ENCODE measurements at places on chromosomes 13 and 19. TPM values are rescaled to one million over a fixed set of nuclear protein-coding genes. Genes with fewer than 3 reads are reported as not detected.
A peak's percentile ranks its signal among the peaks of the same experiment; 100 is the strongest.

DNA sequence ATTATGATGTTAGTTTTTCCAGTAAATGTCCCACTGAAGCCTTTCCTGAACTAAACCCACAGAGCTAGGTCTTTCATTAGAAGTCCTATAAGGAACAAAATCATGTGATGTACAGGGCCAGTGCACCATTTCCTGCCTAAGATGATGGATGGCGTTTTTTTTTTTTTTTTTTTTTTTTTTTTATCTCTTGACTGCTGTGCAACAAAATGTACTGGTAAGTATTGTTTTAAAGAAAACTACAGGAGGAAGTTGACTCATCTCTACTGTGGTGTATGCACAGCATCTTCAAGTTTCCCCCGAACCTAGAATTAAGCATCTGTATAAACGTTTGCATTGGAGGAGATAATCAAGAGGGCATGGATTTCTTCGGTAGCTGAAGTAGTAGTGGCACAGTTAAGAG lies 197.5 kb downstream of the NBEA start:
- H3K36me3 ChIP-seq = no peaks in the 10 kb centered on the region
- no peak overlapping the region for H3K4me3 ChIP-seq
- H3K27me3 ChIP-seq = no peaks in the 10 kb centered on the region
- no peak overlapping the region for H3K27ac ChIP-seq

Gene ZNF714
- 6.1 TPM for total RNA-seq

DNA sequence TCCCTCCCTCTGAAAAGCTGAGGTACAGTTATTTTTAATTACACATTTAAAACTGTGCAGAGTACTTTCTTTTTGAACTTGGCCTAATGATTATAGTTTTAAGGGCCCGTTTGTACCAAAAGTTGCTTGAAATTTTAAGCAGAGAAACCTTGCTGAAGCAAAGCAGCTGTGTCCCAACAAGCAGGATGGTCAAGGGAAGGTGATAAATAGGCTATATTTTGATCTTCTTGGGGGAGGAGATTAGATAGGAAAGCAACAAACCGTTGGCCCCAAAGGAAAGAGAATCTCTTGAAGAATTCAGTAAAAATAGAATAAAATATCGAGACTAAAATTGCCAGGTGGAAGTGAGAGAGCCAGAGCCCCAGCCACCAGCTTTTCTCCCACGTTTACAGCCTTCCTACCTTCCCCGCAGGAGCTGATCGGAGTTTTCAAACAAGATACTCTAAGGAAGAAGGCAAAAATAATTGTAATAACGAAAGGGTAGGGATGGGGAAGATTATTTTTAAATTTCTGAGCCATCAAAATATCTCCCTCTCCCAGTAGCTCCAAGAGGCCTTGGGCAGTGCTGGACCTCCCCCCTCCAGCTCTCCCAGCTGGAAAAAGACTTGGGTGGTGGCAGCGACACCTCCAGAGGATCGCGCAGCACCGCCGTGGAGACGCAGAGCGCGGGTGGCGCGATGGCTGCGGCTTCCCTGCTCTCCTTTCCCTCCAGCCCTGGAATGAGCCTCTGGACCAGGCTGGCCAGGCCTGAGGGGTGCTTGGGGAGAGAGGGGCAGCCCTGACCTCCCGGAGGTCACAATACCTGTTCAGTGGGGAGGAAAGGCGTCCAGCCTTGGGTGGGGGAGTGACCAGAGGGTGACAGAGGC lies 5.8 kb downstream of the ZIC2 start:
- peaks cover 99% of the 10 kb centered on the region for H3K27me3 ChIP-seq
- DNase-seq = no peak
- no peaks in the 10 kb centered on the region for H3K36me3 ChIP-seq
- H3K4me3 ChIP-seq = no peak overlapping the region
- H3K27ac ChIP-seq = no peak overlapping the region

DNA sequence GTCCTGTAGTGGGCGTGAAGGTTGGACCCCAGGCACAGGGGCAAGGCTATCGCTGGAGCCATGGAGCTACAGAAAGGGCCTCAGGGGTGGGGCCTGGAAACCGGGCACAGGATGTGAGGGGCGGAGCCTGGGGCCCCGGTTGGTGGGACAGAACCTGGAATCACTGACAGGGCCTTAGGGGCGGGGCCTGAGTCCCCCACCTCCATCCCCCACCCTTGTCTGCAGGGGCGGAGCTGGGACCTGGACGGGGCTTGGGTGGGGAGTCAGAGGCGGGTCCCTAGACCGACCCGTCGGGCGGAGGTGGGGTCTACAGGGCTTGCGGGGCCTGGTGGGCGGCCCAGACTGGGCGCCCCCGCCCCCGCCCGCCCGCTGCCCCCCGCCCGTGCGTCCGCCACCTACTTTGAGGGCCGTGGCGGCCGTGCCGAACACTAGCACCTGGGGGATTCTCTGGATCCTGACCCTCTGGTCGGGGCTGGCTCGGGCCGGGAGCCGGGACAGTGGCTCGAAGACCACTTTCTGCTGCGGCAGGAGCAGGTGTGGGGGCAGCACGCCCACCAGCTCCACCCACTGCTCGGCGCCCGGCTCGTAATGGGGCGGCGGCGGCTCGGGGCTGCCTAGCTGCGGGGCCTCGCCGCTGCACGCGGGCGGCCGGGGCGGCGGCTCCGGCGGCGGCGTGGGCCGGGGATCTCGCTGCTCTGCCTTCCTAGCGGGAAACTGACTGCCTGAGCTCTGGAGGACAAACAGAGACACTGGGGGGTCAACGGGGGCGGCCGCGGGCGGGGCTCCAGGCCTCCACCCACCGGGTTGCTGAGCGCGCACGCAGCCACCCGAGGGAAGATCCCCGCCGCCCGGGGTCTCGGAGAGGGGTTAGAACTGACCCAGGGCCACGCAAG lies 26.3 kb downstream of the DCAF15 start:
- peak overlapping the region; percentile 61 for H3K4me3 ChIP-seq
- peak; percentile 94 for DNase-seq
- peak overlapping the region; percentile 61 for H3K27ac ChIP-seq
- H3K4me1 ChIP-seq = peaks cover 19% of the 10 kb centered on the region
- H3K36me3 ChIP-seq = no peaks in the 10 kb centered on the region
- H3K27me3 ChIP-seq = no peaks in the 10 kb centered on the region

DNA sequence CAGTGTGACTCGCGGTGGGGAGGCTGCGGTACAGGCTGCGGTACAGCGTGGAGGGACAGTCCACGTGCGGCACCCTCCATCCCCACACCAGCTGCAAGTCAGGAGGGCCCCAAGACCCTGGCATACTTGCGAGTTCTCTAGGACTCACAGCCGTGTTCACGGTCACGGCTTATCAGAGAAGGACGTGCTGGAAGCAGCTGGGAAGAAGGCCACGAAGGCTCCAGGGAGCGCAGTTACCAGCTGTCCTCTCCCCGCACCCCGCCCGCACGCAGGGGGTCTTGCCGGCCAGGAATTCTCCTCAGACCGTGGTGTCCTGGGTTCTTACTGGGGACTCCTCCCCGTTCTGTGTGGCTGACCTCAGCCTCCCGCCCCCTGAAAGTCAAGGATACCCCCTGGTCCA lies 6.2 kb downstream of the ZNF444 start:
- H3K27ac ChIP-seq = no peak overlapping the region
- DNase-seq = no peak
- H3K4me1 ChIP-seq = peaks cover 13% of the 10 kb centered on the region
- H3K36me3 ChIP-seq = no peaks in the 10 kb centered on the region

DNA sequence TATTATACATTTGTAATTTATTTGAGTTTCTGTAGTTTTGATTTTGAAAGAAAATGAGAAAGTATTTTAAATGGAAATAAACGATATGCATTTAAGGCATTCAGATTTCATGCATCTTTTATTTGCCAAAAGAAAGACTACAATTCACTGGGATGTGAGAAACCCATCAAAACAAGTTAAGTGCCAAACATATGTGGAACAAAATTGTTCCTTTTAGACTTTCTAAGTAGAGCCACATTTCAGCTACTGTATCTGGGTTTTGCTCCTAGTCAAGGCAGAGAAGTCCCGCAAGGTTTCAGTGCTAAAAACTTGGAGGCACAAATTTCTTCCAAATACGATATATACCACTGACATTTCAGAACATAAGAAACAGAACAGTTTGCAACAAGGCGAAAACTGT lies 1191.9 kb downstream of the SLITRK5 start:
- H3K4me1 ChIP-seq = no peaks in the 10 kb centered on the region

Gene RNF225
- total RNA-seq = not detected

GRCh38 chr13:83008212-83008929 lies 873.9 kb downstream of the SLITRK1 start:
- H3K4me3 ChIP-seq = no peak overlapping the region
- no peaks in the 10 kb centered on the region for H3K36me3 ChIP-seq
- H3K27me3 ChIP-seq = no peaks in the 10 kb centered on the region
- H3K4me1 ChIP-seq = peaks cover 43% of the 10 kb centered on the region
- no peak for DNase-seq
- no peak overlapping the region for H3K27ac ChIP-seq

- H3K27me3 ChIP-seq = no peaks in the 10 kb centered on the region
- no peaks in the 10 kb centered on the region for H3K36me3 ChIP-seq
- peaks cover 43% of the 10 kb centered on the region for H3K4me1 ChIP-seq
- H3K4me3 ChIP-seq = peak overlapping the region; percentile 70
- peak overlapping the region; percentile 95 for H3K27ac ChIP-seq
These were observed 1.3 kb downstream of the CSNK1G2 start for GRCh38 chr19:1942078-1942933.

- peak; percentile 66 for DNase-seq
- no peaks in the 10 kb centered on the region for H3K36me3 ChIP-seq
- no peaks in the 10 kb centered on the region for H3K27me3 ChIP-seq
- peak overlapping the region; percentile 95 for H3K4me3 ChIP-seq
- H3K27ac ChIP-seq = peak overlapping the region; percentile 99
These were observed 463 bp upstream of the TSC22D1 start for GRCh38 chr13:44576351-44577235.
